ENCODE measurements at places on chromosomes 6 and 20. TPM values are rescaled to one million over a fixed set of nuclear protein-coding genes. Genes with fewer than 3 reads are reported as not detected.
A peak's percentile ranks its signal among the peaks of the same experiment; 100 is the strongest.

The CRIP3 gene
- 0.63 TPM for total RNA-seq

The MEI4 gene
- total RNA-seq, result not detected

- no peaks in the 10 kb centered on the region for H3K27me3 ChIP-seq
- no peaks in the 10 kb centered on the region for H3K36me3 ChIP-seq
- no peak for DNase-seq
- peak overlapping the region; percentile 90 for H3K4me3 ChIP-seq
- peak overlapping the region; percentile 91 for H3K27ac ChIP-seq
- H3K4me1 ChIP-seq, result peaks cover 35% of the 10 kb centered on the region
Measured at GRCh38 chr6:53349209-53349693, 501 bp upstream of the ELOVL5 start.

The HAO1 gene
- total RNA-seq, result not detected

The MACROD2 gene
- total RNA-seq, result not detected

The SLC22A16 gene
- not detected for total RNA-seq

DNA sequence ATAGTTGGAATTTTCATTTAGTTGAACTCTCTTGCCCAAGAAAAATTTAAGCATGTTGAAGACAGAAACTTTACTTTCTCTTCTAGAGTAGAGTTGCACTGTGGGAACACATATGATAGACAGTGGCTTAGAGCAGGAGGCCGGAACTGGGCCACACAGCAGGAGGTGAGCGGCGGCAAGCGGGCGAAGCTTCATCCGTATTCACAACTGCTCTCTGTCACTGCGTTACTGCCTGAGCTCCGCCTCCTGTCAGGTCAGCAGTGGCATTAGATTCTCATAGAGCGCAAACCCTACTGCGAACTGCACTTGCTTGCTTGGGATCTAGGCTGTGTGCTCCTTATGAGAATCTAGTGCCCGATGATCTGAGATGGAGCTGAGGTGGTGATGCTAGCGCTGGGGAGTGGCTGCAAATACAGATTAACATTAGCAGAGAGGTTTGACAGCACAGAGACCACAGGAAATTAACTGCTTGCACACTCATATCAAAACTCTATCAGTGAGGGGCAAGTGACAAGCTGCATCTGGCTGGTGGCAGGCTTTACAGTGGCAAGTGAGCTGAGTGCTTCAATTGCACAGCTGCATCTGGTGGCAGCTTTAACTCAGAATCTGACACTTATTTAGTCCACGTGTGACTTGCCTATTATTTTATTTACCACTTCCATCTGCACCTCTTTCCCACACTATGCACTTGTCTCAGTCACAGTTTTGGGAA, 174.9 kb upstream of the C6orf118 start:
- H3K36me3 ChIP-seq, result no peaks in the 10 kb centered on the region
- no peaks in the 10 kb centered on the region for H3K27me3 ChIP-seq
- no peak overlapping the region for H3K27ac ChIP-seq
- H3K4me1 ChIP-seq, result no peaks in the 10 kb centered on the region
- H3K4me3 ChIP-seq, result no peak overlapping the region

The DXO gene
- 13.8 TPM for total RNA-seq

DNA sequence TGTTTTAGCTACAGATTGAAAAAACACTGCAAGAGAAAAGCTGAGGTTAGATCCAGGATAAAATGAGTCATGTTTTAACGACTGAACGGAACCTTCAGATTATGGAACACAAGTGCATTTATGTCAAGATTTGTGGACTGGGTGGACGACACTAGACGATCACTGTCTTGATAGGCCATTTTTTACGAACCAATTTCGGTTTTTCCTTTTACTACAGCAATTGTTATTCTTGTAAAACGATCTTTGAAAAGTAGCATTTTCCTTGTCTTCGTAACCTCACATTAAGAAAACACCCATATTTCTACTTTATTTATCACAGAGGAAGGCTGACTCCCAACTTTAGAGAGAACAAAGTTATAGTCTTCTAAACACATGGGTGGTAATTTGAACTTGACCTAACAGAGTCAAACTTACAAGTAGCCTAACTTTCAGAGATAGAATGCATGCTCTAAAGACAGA, 294.2 kb upstream of the TCF21 start:
- DNase-seq, result no peak
- H3K36me3 ChIP-seq, result no peaks in the 10 kb centered on the region
- no peak overlapping the region for H3K27ac ChIP-seq
- H3K4me1 ChIP-seq, result no peaks in the 10 kb centered on the region

DNA sequence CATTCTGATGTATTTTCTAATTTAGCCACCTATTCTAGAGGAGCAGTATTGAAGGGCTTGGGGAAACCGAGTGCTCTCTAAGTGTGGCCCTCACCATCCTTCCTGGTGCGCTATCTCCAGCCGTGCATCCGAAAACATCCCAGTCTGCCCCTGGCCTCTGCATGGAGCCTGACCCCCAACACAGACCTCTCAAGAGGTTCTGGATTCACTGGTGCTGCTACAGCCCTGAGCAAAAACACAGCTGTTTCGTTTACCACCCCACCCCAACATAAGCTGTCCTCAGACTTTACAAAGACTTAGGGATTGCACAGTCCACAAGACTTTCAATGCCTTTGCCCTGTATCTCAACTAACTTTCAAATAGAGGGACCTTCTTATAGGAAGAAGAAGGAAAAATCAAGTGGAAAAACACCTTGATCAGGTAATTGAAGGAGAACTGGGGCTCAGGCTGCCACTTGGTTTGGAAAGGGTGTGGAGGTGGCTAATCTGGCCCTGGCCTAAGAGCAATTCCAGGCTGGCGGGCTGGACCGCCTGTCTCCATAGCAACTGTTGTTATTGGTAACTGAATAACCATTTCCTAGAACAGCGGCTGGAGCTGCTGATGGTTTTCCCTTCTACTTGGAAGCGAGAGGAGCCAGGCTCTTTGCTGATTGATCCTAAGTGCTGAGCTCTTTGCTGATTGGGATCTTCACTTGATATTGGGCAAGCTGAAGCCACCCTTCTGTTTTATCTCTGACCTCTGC, 90.2 kb upstream of the TOX2 start:
- H3K4me1 ChIP-seq, result no peaks in the 10 kb centered on the region
- H3K36me3 ChIP-seq, result no peaks in the 10 kb centered on the region
- DNase-seq, result no peak
- no peak overlapping the region for H3K4me3 ChIP-seq

- DNase-seq, result no peak
- H3K4me3 ChIP-seq, result no peak overlapping the region
- H3K4me1 ChIP-seq, result no peaks in the 10 kb centered on the region
- H3K27me3 ChIP-seq, result no peaks in the 10 kb centered on the region
- H3K27ac ChIP-seq, result no peak overlapping the region
Measured at GRCh38 chr20:4130404-4131189, 115.2 kb upstream of the RNF24 start.

The PLG gene
- not detected for total RNA-seq

DNA sequence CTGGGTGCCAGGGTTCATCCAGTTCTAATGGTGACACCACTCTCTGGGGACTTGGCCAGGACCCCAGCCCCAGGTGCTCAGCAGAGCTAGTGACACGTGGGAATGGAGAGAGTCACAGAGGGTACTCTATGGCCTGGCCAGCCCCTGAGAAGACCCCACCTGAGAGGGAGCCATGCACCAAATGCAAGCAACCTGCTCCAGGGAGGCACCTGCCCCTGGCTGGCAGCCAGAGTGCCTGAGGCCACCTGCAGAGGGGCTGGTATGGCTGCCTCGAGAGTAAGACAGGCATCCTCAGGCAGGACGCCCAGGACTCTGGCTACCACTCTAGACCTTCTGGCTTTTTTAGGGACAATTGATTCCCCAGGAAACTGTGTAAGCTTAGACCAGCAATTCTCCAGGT, 38.6 kb upstream of the CST7 start:
- no peaks in the 10 kb centered on the region for H3K27me3 ChIP-seq
- no peak overlapping the region for H3K27ac ChIP-seq
- H3K4me1 ChIP-seq, result no peaks in the 10 kb centered on the region
- no peaks in the 10 kb centered on the region for H3K36me3 ChIP-seq
- H3K4me3 ChIP-seq, result no peak overlapping the region

- no peak overlapping the region for H3K27ac ChIP-seq
- DNase-seq, result no peak
- no peaks in the 10 kb centered on the region for H3K36me3 ChIP-seq
- H3K4me1 ChIP-seq, result no peaks in the 10 kb centered on the region
- no peaks in the 10 kb centered on the region for H3K27me3 ChIP-seq
Measured at GRCh38 chr6:106011476-106011875, 74.7 kb upstream of the PRDM1 start.

DNA sequence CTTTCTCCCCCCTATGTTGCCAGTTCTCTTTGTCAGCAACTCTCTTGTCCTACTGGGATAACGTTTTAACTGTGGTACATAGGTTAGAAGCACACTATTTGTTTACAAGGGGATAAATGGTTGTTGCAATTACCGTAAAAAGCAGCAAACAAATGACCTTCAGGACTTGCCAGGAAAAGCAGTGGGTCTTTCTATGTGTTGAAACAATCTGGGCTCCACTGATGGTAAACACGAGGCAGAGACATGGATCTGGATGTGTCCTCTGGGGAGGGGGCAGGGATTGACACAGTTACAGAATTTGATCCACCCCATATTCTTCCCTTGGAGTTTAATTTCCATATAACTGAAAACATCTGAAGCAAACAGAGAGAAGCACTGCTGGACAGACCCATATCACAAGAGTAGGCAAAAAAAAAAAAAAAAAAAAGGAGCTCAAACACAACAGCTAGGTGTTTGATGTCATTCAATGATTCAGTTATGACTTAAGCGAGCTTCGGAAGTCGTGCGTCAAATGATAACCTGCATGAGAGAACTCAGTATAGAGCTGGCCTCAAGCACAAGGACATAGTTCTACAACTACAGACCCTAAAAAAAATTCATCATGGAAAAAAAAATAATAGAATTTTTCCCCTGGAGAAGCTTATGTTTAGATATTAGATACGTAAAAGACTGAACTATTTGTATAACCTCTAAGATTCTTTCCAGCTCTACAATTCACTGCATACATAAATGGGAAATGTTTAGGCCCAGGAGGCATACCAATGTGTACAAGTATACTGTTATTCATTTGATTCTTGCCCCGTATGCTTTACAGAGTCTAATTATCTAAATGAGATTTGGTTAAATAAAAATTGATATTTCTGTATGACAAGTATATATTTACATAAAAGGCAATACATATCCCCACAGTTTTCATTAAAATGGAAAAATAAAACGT, 127.7 kb downstream of the ALDH8A1 start:
- no peak for DNase-seq
- no peaks in the 10 kb centered on the region for H3K36me3 ChIP-seq
- no peak overlapping the region for H3K4me3 ChIP-seq
- H3K27me3 ChIP-seq, result no peaks in the 10 kb centered on the region
- no peaks in the 10 kb centered on the region for H3K4me1 ChIP-seq
- no peak overlapping the region for H3K27ac ChIP-seq

The COL10A1 gene
- not detected for total RNA-seq

- H3K4me3 ChIP-seq, result no peak overlapping the region
- no peaks in the 10 kb centered on the region for H3K27me3 ChIP-seq
- H3K27ac ChIP-seq, result no peak overlapping the region
- DNase-seq, result no peak
Measured at GRCh38 chr6:130863415-130864230, 36.4 kb downstream of the SMLR1 start.

- no peak overlapping the region for H3K27ac ChIP-seq
- H3K4me3 ChIP-seq, result no peak overlapping the region
- no peaks in the 10 kb centered on the region for H3K27me3 ChIP-seq
- no peak for DNase-seq
- no peaks in the 10 kb centered on the region for H3K4me1 ChIP-seq
Measured at GRCh38 chr6:169271158-169271876, 17.7 kb upstream of the THBS2 start.

GRCh38 chr20:62291251-62292066, 11.3 kb upstream of the ADRM1 start:
- peaks cover 5% of the 10 kb centered on the region for H3K4me1 ChIP-seq
- no peak for DNase-seq

DNA sequence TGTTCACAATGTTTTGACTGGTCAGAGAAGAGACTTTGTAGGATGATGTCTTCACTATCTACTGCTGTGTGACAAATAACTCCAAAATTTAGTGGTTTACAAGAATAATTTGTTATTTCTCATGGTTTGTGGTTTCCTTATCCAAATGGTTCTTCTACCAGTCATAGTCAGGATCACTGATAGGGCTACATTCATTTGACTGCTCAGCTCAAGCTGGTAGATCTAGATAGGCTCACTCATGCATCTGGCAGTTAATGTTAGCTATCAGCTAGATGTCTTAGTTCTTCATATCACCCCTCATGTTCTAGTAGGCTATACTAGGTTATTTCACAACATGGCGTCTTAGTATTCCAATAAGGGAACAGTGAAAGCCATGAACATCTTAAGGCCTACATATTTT, 131.0 kb downstream of the ID4 start:
- no peak overlapping the region for H3K4me3 ChIP-seq
- no peak overlapping the region for H3K27ac ChIP-seq
- H3K4me1 ChIP-seq, result no peaks in the 10 kb centered on the region
- H3K36me3 ChIP-seq, result no peaks in the 10 kb centered on the region
- DNase-seq, result no peak
- no peaks in the 10 kb centered on the region for H3K27me3 ChIP-seq

- peaks cover 16% of the 10 kb centered on the region for H3K36me3 ChIP-seq
- no peak overlapping the region for H3K27ac ChIP-seq
- no peaks in the 10 kb centered on the region for H3K27me3 ChIP-seq
- no peak overlapping the region for H3K4me3 ChIP-seq
- no peaks in the 10 kb centered on the region for H3K4me1 ChIP-seq
Measured at GRCh38 chr6:144534180-144534579, 249.0 kb downstream of the UTRN start.

DNA sequence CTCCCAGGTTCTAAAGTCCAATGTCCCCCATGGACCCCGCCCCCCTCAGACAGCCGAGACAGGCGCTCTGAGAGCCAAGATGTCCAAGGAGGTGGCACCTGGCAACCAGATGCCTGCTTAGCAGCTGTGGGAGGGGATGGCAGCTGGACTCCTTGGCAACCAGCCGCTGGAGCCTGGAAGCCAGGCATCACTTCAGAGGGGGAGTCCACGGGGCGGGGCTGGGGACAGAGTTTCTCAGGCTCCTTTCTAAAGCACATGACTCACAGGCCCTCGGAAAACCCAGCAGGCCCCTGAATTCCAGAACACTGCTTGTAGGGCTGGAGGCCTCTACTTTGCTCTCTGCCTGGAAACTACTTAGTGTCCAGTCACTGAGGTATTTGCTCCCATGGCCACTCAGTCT, 51.5 kb downstream of the PREX1 start:
- no peaks in the 10 kb centered on the region for H3K27me3 ChIP-seq
- peaks cover 59% of the 10 kb centered on the region for H3K4me1 ChIP-seq
- H3K36me3 ChIP-seq, result no peaks in the 10 kb centered on the region
- no peak for DNase-seq
- H3K4me3 ChIP-seq, result no peak overlapping the region
- H3K27ac ChIP-seq, result no peak overlapping the region

DNA sequence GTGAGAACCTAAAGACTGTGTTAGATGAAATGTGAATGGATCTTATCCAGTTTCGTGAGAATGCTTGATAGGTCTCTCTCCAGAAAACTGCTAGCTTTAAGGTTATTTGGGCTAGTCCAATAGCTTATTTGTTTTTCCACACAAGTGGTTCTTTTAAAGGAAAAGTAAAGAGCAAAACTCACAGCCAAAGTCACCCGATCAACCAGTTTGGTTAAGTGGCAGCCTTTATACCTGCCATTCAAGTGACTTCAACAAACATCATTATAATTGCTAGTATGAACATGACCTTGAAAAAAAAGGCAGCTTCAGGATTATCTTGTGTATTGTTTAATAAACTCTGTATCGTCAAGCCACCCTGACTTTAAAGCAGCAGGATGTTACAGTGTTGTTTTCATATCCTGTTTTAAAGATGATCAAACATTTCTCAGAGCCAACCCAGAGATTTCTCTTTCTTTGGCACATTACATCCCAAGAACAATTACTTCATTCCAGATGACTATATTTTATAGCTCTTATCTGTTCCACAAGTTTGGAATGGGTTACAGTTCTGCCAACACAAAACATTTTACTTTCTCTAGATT, 253.4 kb downstream of the EPHA7 start:
- H3K36me3 ChIP-seq, result no peaks in the 10 kb centered on the region
- no peaks in the 10 kb centered on the region for H3K4me1 ChIP-seq
- no peaks in the 10 kb centered on the region for H3K27me3 ChIP-seq
- H3K4me3 ChIP-seq, result no peak overlapping the region

The C6orf58 gene
- total RNA-seq, result not detected
